ENCODE measurements at places on chromosomes 13 and 19.

DNA sequence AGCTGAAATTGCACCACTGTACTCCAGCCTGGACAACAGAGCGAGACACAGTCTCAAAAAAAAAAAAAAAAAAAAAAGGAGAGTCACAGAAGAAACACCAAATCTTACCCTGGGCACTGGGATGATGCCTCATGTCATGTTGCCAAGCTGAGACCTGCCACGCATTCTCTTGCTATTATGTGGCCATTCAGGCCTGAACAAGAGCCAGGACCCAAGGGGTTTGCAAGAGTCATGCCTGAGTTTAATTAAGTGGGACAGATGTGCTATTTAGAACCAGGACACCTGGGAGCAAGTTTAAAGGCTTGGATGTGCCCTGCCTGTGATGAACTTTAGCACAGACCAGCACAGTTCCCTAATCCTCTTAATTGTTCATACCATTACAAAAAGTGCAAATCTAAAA lies 9.8 kb downstream of the PNMA8A start:
- no peak for DNase-seq

DNA sequence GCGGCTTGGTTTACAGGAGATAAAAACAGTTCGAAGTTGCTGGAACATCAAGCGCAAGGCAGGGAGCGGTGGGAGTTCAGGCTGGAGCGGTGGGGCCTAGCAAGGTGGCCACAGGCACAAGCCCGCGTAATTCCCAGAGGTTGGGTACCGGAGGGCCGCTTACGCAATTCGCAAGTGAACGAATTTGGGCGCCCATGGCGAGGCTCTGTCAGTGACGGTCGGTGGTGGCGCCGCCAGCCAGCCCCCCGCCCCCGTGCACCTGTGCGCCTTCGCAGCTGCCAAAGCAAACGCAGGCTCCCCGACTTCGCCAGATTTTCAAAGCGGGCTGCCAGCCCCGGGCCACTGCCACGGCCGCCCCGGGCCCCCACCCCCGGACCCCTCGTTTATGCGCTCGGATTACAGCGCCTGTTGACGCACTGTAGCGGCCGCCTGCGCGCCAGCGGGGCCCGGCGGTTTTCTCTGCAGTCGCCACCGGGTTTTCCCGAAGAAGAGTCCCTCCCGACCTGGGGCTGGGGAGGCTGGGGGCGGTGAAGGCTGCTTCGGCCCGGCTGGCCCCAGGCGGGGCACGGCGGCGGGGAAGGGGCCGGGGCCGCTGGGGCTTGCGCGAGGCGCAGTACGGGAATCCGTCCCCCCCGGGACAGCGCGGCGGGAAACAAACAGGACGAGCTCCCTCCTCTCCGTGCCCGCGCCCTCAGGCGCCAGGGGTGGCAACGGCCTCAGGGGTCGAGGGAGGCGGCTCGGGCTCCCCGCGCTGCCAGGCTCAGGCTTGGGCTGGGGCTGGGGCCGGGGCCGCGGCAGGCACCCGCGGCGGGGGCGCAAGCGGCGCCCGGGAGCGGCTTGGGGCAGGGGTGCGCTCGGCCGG lies 709 bp downstream of the N4BP2L1 start:
- no peak for DNase-seq

DNA sequence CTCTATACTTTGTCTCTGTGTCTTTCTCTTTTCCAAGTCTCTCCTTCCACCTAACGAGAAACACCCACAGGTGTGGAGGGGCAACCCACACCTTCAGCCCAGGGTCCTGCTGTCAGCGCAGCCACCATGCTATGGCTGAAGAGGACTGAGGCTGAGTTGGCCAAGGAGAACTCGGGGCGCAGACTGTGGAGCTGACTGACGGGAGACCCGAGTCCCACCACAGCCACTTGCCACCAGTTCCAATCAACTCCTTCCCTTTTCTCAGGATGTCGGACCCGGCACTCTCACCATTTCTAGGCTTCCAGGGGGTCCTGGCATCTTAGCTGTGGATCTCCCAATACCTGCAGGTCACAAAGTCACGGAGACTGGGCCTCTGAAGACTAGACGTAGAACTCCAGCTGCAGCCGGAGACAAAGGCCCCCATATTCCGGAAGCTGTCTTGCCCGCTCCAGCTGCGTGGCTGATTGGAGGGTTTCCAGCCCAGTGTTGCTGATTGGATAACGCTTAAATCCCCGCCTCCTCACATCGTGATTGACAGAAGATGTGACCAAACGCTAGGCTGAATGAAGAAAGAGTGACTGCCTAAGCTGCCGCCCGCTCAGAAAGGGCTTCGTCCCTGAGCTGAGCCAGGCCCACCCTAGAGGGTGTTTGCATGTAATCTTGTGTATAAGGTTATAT lies 63.6 kb downstream of the ZNF429 start:
- DNase-seq, result no peak

- DNase-seq, result no peak
These were observed 42.9 kb downstream of the GGACT start for GRCh38 chr13:100545684-100546061.

DNA sequence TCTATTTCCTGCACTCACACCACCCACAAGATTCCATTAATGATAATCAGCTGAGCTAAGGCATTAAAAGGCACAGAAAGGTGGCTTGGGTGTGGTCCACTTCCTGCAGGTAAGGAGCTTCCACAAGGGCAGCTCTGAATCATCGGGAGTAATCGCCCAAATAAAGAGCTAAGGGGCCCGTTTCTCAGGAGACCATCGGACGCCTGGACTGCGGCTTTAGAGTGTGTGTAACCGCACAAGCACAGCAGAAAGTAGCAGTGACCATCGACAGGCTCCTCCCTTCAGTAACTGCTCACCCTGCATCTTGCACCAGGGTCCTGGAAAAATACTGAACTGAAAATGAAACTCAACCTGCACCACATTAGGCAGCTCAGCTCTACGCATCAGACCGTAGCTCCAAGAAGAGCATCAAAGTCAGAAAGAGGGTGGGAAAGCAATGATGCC lies 6.0 kb downstream of the STK24 start:
- DNase-seq, result no peak

DNA sequence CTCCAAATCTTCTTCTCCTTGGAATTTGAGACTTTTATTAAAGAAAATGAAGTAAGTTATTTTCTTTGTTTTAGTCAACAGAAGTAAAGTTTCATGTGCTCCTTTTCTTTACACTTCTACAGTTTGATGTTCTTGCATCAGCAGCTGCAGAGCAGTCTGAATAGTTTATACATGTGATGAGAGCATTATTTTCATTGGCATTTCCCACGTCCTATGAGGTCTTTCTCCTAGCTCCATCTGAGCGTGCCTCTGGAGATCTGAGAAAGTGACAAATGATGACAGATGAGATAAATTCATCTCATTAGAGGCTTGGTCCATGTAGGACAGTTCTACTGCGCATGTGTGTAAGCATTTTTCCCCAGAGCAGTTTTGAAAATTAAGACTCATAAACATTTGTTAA lies 1290.0 kb downstream of the UQCRFS1 start:
- DNase-seq, result no peak

- DNase-seq, result no peak
These were observed 33.3 kb downstream of the KATNAL1 start for GRCh38 chr13:30274083-30274482.

GRCh38 chr19:33603377-33603776 lies 18.4 kb upstream of the CHST8 start:
- no peak for DNase-seq

DNA sequence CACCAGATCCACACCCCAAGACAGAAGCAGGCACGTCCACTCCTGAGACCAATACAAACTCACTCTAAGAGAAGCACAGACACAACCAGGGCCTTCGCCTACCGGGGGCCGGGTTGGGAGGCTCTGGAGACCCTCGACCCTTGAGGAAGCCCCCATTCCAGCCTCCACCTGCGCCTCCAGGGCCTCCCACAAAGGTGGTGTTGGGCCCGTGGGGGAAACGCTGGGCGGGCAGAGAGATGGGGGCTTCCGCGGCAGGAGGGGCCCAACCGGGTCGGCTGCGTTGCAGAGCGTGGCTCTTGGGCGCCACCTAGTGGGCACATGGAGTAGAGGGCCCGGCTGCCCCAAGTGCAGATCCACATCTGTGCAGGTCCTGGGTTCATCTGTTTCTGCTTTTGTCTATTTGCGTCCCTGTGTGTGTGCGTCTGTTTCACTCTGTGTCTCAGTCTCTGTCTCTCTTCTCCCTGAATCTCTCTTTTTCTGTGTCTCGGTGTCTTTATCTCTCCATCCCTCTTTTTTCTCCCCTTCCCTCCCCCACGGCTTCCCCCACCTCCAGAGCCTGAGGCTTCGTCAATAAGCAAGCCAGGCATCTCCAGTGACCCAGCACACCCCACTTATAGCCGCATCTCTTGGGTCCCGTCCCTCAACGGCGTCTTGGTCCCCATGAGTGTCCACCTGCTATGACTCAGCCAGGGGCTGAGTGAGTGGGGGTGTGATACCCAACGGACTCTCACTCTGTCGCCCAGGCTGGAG lies 10.5 kb upstream of the TINCR start:
- peak; percentile 67 for DNase-seq

DNA sequence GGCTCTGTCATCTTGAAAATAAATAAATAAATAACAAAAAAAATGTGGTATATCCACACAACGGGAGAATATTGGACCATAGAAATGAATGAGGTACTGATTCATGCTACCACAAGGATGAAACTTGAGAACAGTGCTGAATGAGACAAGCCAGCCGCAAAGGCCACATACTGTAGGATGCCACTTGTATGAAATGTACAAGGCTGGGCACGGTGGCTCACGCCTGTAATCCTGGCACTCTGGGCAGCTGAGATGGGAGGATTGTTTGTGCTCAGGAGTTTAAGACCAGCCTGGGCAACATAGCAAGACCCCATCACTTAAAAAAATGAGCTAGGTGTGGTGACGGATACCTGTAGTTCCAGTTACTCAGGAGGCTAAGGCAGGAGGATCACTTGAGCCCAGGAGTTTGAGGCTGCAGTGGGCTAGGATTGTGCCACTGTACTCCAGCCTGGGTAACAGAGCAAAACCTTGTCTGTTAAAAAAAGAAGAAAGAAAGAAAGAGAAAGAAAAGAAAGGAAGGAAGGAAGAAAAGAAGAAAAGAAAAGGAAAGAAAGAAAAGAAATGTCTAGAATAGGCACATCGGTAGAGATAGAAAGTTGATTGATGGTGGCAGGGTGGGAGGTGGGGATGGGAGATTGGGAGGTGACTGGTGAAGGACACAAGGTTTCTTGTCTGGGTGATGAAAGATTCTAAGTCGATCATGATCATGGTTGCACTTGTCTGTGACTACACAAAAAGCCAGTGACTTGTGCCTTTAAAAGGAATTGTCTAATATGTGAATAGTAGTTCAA lies 20.3 kb downstream of the HPN start:
- no peak for DNase-seq

GRCh38 chr19:31530781-31531180 lies 181.5 kb upstream of the TSHZ3 start:
- DNase-seq, result no peak

- DNase-seq, result no peak
These were observed 302.8 kb downstream of the EFNB2 start for GRCh38 chr13:106232681-106233080.

- DNase-seq, result no peak
These were observed 115.9 kb downstream of the DACH1 start for GRCh38 chr13:71751073-71751472.

DNA sequence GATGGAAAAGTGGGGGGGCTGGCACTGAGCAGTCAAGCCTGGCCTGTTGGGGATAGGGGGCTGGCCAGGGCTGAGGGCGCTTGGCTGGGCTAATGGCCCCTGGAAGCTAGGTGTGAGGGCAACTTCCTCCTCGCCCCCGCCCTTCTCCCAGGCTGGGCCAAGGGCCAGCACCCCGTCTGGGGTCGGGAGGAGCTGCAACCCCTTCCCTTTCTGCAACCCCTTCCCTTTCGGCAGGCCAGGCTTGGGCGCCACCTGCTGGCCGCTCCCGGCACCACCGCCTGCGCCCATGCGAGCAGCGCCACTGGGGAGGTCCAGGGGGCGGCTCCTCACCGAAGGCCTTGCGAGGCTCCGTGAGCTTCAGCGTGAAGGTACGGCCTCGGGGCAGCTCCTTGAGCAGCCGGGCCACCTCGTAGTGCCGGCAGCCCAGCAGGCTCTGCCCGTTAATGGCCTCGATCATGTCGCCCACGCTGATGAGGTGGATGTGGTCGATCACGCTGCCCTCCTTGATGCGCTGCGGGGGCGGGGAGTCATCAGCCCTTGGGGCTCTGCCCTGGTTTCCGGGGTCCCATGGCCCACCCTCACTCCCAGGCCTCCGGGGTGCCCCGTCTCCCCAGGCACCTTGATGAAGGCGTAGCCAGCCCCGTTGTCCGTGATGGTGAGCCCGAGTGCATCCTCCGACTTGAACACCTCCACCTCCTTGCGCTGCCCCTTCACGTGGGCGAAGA lies 5.0 kb upstream of the PTGER1 start:
- DNase-seq, result peak; percentile 79

GRCh38 chr13:98483601-98484288 lies 93.2 kb downstream of the STK24 start:
- no peak for DNase-seq

DNA sequence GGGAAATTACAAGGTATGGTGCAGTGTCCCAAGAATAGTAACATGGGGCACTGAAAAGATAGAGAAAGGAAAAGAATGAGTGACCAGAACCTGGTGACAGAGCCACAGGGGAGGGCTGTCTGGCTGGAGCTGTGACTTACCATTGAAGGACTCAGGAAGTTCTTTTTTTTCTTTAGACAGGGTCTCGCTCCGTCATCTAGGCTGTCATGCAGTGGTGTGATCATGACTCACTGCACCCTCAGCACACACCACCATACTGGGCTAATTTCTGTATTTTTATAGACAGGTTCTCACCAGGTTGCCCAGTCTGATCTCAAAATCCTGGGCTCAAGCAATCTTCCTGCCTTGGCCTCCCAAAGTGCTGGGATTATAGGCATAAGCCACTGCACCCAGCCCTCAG lies 8.8 kb upstream of the CPB2 start:
- DNase-seq, result peak; percentile 41

DNA sequence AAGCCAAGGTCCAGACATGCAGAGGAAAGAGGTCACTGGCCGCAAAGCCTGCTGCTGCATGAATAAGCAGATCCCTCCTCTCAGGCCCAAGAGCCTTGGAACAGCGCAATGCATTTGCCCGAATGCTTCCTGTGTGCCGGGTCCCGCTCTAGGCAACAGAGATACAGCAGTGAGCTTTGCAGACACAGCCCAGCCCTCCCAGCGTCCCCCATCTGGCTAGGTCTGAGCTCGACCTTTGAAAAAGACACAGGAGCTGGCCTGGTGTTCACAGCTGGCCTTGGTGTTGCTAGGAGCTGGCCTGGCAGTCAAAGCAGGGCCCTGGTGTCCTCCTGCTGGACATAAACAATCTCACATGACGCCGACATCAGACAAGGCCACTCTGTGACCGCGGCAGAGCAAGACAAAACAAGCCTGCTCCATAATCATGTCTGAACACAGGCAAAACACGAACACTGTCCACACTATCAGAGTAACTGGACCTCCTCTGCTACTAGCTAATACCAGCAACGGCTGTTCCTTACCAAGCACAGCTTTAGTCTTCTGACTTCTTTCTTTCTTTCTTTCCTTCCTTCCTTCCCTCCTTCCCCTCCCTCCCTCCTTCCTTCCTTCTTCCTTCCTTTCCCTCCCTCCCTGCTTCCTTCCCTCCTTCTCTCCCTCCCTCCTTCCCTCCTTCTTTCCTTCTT lies 5.7 kb upstream of the PEX11G start:
- DNase-seq, result no peak
